ENCODE measurements at places on chromosomes 1 and 21. TPM values are rescaled to one million over a fixed set of nuclear protein-coding genes. Genes with fewer than 3 reads are reported as not detected.

C1QB gene
- 4.8 TPM for total RNA-seq

DNA sequence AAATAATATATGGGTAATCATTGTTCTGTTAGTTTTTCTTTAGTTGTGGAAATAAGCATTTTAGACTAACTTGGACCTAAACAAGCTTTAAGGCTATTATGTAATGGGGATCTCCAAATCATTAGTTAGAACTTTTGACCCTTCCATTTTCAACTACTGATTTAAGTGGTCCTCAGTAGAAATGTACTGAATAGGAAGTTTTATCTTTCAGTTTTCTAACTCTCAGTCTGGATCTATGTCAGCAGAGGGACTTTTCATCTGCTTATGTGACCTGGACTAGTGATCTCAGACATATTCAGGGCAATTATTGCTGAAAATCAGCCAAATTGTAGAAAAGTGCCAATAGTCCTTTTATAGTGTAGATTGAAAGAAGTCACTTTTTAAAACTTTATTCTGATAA, 56.0 kb downstream of the SASS6 start:
- no peak for DNase-seq

- no peak for DNase-seq
Measured at GRCh38 chr1:156359249-156359648, 9.8 kb upstream of the RHBG start.

C1orf216 gene
- total RNA-seq: 73.0 TPM

AK5 gene
- 27.8 TPM for total RNA-seq

- DNase-seq: no peak
Measured at GRCh38 chr21:31405604-31406003, 61.5 kb upstream of the TIAM1 start.

GRCh38 chr1:111761717-111762116, 6.0 kb downstream of the DDX20 start:
- DNase-seq: no peak
